Myometrial cell (primary cell): ENCODE measurements at places on chromosomes 12 and 14. TPM values are rescaled to one million over a fixed set of nuclear protein-coding genes. Genes with fewer than 3 reads are reported as not detected.

Gene PRH2
- total RNA-seq = not detected in 2 replicates

Gene POTEG
- not detected in 2 replicates for total RNA-seq

Gene ZFHX2
- 1.9 TPM in 1 of 2 replicates, not detected in the other for total RNA-seq

Gene RNASE7
- not detected in 2 replicates for total RNA-seq

Gene MYF5
- not detected in 2 replicates for total RNA-seq
